ENCODE measurements at places on chromosomes 13 and 19.

DNA sequence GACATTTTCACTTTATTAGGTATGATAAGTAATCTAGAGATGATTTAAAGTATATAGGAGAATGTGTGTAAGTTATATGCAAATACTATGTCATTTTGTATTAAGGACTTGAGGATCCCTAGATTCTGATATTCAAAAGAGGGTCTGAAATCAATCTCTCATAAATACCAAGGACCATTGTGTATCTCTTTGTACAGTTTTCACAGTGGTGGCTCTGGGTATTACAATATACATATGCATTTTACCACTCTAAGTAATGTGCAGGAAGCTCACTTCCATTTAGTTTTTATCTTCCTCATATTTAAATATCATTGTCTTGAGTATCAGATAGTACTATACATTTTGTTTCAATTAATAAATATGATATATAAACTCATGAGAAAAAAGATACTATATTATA lies 862.6 kb upstream of the PCDH20 start:
- DNase-seq = no peak

- no peak for DNase-seq
Observed at GRCh38 chr19:16018801-16019551, 57.3 kb upstream of the TPM4 start.

- no peak for DNase-seq
Observed at GRCh38 chr19:54077334-54077733, 3.8 kb downstream of the TARM1 start.

DNA sequence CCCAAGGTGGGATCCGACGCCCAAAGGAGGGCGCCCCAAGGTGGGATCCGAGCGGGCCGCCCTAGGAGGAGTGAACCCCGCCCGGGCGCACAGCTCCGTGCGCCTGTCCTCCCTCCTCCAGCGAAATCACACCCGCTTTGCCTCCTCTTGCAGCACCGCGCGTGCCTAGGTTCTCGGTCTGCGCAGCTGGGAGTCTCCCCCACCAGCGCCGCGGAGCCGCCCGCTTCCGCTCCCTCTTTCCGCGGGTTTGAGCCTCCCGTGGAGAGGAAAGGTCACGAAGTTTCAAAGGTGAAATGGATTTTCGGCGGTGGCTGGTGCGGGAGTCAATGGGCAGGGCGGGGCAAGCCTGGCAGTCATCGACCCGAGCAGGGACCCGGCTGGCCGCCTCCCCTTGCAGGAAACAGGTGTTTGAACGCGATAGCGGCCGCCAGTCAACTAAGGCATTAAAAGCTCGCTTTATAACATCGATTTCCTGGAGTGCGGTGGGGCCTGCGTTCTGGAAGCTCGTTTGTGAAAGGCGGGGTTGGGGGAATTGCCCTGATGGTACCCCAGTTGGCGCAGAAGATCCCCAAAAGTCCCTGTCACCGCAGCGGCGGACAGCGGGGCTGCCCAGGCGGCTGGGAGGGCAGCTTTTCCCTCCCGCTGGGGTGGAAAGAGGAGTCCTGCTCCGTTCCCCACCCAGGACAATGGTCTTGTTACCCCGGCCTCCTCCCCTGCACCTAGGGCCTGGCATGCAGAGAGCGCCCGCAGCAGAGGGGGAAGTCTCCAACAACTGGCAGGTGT lies 9.0 kb upstream of the SOX1 start:
- no peak for DNase-seq

DNA sequence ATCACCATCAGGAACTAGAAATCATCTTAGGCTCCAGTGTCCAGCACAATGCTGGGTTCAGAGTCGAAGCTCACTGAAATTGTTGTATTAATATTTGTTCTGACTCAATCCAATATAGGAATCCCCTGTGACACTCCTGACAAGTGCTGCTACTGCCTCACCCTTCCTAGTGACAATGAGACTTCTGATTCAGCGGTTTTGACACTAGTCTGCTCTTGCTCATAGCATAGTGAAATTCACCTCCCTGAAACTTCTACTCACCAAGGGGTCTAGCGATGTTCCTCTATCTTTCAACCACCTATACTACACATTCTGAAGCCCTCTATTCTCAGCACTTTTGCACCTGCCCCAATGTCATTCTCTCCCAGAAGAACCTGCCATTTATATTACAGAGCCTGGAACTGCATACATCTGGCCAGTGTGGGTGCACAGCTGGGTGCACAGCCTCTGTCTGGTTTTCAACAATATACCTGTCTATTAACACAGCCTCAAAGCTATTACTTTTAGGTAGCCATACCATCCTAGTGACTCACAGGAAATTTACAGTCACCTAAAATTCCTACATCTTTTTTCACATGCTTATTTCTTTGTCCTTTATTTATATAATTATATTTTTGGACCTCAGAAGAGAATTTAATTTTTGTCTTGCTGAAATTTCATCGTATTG lies 88.3 kb downstream of the DOCK9 start:
- DNase-seq = no peak

DNA sequence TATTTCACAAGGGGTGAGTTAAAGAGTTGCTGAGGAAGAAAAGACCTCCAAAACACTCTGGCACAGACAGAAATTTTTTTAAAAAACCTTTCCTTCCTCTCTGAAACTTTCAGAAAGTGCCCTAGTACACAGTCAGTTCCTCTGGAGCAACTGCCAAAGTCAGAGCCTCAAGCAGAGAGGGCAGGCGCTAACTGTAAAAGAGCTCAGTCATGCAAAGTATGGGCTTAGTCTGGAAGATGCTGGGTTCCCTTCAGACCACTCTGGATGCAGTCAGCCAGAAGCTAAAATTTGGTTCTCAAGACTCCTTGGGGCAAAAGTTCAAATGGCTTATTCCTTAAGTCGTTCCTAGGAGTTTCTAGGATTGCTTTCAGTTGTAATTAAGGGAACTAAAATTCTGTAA lies 671.6 kb downstream of the PCDH9 start:
- DNase-seq = no peak

DNA sequence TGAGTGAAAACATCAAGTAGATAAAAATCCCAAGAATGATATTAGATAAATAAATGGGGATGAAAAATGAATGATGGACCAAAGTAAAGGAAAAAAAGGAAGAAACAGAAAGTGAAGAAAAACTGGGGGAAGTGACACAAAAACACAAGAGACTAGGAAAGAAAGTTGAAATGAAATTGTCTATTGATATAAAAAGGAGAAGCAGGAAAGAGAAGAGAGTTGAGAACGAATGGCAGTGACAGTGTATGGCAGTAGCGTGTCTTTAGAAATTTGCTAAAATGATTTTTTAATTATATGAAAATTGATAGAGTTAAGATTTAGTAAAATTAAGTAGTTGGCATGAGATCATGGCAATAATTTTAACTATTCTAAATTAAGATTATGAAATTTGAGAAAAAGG lies 36.3 kb upstream of the SGCG start:
- DNase-seq = no peak

DNA sequence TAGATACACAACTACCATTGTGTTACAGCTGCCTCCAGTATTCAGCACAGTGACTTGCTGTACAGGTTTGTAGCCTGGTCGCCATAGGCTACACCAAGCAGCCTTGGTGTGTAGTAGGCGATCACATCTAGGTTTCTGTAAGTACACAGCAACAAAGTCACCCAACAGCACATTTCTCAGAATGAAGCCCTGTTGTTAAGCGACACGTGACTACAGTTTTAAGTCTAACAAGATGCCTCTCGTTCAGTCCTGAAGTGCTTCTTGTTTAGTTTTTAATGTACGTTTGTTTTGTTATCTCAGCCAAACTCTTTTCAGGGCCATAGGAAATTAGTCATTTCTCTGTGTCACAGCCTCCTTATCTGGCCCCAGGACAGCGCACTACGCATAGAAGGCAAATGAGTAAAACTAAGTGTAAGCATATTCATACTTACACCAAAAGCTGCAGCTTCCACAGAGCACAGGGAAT lies 50.0 kb upstream of the GPR183 start:
- no peak for DNase-seq

DNA sequence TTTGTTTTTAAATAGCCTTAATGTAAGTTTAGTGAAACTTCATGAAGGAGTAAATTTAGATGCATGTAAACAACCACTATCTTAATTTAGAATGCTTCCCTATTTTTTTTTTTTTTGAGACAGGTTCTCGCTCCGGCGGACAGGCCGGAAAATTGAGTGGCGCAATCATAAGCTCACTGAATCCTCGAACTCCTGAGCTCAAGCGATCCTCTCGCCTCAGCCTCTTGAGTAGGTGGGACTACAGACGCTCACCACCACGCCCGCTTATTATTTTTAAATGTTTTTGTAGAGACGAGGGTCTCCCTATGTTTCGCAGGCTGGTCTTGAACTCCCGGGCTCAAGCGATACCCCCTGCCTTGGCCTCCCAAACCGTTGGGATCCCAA lies 1.6 kb downstream of the TEX30 start:
- DNase-seq = no peak

GRCh38 chr19:45834970-45835369 lies 19.9 kb upstream of the RSPH6A start:
- no peak for DNase-seq

GRCh38 chr19:18776736-18777135 lies 14.4 kb downstream of the COMP start:
- DNase-seq = no peak

DNA sequence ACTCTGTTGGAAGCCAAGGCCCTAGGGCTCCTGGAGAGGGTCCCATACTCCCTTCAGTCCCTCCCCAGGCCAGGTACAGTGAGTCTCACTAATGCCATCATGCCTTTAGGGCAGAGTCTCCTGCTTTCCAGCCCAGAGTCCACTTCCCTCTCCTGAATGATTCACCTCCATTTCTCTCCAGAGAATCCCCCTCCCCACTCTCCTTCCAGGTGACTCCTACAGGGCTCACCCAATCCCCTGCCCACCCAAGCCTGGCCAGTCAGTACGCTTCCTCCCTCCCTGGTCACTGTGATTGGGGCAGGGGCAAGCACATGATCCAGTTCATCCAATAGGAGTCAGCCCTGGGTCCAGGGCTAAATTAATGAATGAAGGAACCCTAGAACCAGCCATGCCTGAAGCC lies 35.0 kb upstream of the PNMA8B start:
- DNase-seq = no peak

DNA sequence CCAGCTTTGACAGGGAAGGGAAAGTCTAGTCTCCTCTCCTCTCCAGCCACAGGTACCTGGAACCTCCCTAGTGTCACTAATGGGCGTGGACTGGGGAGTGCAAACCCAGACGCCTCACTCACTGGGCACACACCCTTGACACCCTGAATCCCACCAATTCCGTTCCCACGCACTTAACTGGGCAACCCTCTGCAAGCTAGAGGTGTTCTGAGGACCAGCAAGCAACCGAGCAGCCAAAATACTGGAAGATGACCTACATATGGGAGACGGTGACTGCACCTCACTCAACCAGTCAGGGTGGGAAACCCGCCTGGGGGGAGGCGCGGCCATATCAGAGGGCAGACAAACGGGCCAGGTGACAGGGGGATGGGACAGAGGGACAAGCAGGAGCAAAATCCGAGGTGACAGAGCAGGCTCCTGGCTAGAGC lies 991 bp downstream of the ABHD17A start:
- DNase-seq = peak; percentile 65

DNA sequence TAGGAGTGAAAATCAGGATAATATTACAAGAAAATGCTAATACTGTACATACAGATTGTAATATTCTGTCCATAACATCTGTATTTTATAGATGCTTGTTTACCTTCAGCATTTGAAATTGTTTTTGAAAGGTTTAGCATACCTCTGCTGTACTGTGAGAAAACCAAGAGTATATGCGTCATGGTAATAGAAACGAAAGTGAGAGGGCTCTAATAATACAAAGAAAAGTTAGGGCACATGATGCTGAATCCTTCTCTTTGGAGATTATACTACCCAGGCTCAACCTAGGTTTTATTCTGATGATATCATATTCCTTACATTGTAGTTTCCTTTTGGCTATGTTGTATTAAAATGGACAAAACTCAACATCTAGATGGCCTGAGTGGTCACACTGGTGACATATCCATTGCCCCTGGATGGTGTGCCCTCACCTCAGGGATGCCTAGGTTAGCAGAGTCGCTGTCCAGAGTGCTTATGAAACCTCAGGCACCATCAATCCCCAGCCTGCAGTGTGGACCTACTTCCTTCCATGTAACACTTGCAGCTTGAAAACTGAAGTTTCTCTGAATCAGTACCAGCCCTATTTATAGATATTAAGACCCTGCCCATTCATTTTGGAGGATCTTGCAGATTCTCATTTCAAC lies 253.7 kb downstream of the KCTD12 start:
- DNase-seq = no peak

DNA sequence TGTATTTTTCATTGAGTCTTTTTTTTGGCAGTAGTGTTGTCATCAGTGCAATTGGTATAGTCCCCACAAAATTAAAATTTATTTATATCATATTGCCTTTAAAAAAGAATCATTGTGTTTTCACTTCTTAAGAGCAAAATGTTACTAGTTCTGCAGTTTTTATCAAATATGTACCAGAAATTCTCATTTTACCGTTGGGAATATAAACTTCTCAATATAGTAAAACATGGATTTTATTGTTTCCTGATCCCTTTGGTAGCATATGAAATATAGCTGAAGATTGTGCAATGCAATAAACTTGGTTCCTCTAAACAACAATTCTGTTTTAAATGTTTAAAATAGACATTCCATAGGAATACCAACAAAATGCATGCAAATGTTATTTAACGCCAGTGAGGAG lies 306.5 kb upstream of the PCDH20 start:
- no peak for DNase-seq

- DNase-seq = no peak
Observed at GRCh38 chr13:25649001-25649633, 277.3 kb downstream of the ATP8A2 start.

DNA sequence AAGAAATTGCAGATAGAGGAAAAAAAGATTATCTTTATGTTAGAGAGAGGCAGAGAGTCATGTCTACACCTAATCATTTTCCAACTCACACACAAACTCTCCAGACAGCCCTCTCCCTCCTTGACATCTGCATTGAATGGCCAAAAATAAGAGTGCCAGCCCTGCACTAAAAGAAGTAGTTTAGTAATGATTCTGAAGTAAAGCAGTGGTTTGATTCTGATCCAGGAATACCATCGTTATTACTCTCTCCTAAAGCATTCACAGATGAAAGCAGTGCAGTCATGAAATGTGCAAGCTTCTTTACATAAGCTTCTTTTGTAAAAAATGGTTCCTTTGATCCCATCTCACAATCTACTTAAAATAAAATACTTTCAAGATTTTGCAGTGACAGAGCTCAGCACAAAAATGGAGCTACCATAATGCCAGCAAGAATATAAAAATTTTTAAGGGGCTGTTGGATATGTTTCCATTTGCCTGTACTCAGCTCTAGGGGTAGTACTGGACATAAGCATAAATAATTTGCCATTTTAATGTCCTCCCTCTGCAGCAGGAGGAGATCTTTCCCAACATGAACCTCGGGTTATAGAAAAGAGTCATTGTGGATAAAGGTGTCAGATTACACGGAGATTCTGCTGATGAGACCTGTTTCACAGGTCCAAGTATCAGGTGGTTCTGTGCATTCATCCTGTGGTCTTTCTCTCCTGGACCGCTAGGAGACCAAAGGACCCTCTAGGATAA lies 406.3 kb downstream of the DCT start:
- DNase-seq = no peak

DNA sequence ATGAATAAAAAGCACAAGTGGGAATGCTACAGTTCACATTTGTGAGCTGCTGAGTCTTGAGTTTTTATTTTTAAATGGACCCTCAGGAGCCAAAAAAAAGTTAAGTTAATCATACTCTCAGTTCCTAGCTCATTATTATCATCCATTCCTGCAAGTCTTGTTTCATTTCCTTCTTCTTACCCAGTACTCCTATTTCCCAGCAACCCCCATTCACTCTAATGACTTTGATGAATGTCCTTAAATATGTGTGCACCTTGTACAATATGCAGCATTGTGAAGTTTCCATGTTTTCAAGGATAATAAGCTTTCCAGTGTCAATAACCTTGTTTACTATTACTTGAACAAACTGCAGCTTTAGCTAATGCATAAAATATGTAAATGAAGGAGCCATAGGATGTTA lies 366.2 kb downstream of the DCT start:
- no peak for DNase-seq

Data from activated T-helper 9 cell treated with anti-CD3 and anti-CD28 coated beads, Interleukin-2, amount 50 U/mL, for 16 hours (primary cell).